ENCODE measurements at places on chromosomes 7 and 10.

- no peak for DNase-seq
These were observed 9.9 kb downstream of the FAM237B start for GRCh38 chr7:90311175-90311574.

DNA sequence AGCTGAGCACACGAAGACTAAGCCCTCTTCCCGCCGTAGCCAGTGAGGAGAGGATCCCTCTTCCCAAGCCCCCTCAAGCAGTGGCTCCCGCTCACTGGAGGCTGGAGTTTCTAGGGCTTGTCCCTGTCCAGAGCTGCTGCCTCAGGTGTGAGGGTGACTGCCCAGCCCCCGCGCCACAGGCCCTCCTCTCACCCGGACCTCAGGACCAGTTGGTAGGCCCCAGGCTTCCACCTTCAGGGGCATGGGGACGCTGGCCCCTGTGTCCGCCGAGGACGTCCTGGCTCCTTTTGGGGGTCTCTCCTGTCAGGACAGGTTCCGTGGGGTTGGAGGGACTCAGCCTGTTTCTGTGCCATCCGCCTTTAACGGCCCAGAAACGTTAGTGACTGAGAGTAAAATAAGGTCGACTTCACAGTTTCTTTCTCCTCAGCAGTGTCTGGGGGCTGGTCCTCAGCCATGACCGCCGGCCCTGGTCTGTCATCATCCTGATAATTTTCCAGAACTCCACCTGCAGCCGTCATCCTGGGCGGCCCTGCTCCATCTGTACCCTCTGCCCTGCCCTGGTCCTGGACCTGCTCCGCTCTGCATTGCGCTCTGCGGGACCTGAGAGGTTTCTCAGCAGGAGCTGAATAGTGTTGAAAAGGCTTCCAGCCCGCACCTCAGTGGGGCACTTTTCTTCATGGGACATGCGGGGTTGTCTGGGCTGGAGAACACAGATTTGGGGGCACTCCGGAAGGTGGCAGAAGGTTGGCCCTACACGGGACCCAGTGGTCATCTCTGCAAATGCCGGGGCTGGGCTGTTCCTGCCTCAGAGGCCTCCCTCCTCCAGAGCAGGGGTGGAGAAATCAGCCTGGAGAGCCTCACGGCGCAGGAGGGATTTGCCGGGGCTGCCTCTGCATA is 36.0 kb upstream of the FAM20C start:
- no peak for DNase-seq

- no peak for DNase-seq
These were observed 57.2 kb downstream of the JAKMIP3 start for GRCh38 chr10:132122939-132123445.

DNA sequence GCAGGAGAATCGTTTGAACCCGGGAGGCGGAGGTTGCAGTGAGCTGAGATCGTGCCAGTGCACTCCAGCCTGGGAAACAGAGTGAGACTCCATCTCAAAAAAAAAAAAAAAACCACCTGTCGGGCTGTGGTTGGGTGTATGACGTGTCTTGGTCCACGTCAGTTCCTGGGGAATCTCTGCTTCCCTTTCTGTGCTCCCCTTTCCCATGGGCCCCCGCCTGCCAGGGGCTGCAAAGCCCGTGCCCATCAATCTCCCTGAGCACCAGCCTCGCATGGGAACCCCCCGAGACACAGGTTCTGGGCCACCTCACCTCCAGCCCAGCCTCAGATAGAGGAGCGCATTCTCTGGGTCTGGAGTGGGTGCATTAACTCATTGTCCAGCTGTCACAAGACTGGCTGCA is 2.3 kb upstream of the SH2B2 start:
- no peak for DNase-seq

DNA sequence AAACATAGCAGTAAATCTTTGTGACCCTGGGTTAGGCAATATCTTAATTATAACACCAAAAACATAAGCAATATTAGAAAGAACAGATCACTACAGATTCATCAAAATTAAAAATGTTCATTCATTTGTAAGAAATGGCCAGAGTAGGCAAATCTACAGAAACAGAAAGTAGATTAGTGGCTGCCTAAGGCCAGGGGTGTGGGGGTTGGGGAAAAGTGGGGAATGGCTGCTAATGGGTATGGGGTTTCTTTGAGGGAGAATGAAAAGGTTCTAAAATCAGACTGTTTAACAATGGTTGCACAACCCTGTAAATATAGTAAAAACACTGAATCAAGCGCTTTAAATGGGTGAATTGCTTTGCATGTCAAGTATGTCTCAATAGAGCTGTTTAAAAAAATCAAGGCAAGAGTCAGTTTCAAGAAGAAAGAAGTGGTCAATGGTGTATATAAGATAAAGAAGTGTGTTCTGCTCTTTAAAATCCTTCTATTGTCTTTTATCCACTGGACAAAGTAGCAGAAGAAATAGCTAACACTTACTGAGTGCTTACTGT is 42.6 kb downstream of the CDK6 start:
- no peak for DNase-seq

GRCh38 chr7:84083846-84084245 is 110.7 kb downstream of the SEMA3A start:
- DNase-seq: no peak

GRCh38 chr10:103605359-103606096 is 112.0 kb downstream of the NEURL1 start:
- no peak for DNase-seq

DNA sequence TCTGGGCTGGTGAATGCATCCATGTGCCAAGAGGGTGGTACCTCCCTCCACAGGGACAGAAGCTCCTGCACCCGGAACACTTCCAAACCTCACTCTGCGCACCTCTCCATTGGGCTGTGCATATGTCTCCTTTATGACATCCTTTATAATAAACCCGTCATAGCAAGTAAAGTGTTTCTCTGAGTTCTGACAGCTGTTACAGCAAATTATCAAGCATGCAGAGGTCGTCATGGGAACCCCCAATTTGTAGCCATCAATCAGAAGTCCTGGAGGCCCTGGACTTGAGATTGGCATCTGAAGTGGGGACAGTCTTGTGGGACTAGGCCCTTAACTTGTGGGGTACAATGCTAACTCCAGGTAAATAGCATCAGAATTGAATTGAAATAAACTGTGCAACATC is 29.4 kb upstream of the PARD3 start:
- no peak for DNase-seq

DNA sequence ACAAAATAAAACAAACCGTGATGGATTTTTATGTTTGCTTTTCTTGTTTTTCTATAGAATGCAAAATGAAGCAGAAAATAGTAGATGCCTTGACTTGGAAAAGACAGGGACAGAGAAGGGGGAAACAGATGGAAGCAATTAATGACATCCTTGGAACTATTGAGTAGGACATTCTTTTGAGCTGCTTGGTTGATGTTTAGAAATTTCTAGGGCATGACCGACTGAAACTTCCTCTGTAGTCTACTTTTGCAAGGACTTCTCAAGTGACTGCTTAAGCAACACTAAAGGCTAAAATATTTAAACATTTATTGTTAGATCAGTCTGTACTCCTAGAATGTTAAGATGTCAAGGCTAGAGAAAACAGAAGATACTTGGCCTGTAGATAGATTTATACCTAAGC is 49.4 kb downstream of the VCL start:
- no peak for DNase-seq

DNA sequence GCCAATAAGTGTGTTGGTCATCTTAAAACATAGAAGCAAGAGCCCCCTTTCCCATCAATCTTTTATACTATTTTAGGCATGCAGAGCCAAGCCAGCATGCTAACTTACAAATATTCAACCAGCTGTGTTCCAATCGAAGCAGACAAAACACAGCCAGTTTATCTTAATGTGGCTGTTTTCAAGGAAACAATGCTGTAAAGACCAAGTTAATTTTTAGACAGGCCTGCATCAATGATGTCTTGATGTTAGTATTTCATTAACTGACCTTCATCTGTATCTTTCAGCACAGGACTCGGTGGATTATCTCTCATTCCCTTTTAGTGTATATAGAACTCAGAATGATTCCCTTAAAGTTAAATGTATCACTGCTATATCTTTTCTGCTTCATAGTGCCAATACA is 262.0 kb upstream of the ZWINT start:
- no peak for DNase-seq

DNA sequence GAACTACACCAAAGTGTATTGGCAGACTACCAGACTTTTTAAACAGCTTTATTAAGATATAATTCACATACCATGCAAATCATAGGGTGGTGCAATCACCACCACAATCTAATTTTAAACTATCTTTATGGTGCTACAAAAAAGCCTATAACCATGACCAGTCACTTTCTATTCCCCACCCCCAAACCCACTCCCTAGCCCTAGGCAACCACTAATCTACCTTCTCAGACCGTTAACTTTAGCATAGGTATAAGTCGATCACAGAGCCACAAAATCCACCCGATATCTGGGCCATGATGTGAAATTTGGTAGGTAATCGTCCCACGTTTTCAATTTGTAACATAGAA is 536 bp upstream of the POM121 start:
- DNase-seq: no peak

DNA sequence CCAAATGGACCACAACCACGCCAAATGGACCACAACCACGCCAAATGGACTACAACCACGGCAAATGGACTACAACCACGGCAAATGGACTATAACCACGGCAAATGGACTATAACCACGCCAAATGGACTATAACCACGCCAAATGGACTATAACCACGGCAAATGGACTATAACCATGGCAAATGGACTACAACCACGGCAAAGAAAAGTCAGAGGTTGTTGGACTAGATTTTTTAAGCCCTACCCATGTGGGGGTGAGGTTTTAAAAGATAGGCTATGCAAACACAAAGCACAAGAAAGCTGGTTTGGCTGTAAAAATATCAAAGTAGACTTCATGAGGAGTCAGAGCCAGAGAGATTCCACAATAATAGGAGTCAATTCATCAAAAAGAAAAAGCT is 55.8 kb downstream of the NCAPG2 start:
- DNase-seq: no peak

DNA sequence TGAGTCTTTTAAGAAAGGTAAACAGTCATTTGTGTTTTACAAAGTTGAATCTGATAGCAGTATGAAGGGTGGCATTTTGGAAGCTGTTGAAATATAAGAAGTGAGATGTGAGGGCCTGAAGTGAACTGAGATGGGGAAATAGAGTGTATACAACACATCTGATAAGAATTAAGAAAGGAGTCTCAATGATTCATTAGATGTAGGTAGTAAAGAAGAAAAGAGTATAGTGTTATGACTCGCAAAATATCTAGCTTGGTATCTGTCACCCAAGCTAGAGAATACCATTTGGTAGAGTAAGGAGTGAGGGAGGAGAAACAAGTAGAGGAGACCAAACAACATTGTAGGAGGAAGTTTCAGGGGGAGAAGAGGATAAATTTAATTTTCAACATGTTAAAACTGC is 5.3 kb downstream of the PTPN12 start:
- no peak for DNase-seq

- DNase-seq: no peak
These were observed 375.8 kb upstream of the VSTM2A start for GRCh38 chr7:54166419-54166818.

DNA sequence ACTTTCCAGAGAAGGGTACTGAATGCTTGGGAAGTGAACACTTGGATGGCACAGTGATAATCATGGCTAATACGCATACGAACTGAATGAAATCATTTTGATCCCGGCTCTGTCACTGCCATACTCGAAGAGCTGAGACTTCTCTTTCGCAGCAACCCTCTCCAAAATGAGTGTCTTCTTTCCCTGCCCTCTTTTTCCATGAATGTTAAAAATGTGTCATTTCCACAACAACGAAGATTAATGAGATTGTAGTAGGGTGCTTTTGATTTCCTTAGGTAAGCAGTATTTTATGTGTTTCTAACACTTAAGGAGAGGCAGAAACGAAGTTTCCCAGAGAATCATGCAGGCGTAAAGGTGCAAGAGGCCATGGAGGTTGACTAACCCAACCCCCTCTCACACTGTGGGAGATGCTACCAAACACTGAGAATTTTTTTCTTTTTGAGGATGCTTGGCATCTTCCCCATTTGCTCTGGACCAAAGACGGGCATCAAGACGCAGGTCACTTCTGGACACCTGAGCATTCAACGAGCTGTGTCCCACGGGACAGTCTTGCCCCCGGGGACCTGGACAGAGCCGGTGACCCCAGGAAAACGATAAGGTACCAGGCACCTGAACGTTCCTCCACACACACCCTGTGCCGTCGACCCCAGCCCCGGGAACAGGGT is 823 bp downstream of the COPG2 start:
- no peak for DNase-seq

DNA sequence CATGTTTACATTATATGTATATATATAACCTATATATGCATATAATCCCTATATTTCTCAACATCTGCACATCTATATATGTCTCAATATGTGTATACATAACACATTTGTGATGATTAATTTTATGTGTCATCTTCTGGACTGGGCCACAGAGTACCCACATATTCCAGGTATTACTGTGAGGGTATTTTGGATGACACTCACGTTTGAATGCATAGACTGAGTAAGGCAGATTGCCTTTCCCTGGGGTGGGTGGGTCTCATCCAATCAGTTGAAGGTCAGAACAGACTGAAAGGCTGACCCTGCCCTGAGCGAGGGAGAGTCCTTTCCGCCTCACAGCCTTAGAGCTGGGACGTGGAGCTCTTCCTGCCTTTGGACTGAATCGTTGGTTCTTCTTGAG is 295.2 kb upstream of the PFKP start:
- DNase-seq: no peak

DNA sequence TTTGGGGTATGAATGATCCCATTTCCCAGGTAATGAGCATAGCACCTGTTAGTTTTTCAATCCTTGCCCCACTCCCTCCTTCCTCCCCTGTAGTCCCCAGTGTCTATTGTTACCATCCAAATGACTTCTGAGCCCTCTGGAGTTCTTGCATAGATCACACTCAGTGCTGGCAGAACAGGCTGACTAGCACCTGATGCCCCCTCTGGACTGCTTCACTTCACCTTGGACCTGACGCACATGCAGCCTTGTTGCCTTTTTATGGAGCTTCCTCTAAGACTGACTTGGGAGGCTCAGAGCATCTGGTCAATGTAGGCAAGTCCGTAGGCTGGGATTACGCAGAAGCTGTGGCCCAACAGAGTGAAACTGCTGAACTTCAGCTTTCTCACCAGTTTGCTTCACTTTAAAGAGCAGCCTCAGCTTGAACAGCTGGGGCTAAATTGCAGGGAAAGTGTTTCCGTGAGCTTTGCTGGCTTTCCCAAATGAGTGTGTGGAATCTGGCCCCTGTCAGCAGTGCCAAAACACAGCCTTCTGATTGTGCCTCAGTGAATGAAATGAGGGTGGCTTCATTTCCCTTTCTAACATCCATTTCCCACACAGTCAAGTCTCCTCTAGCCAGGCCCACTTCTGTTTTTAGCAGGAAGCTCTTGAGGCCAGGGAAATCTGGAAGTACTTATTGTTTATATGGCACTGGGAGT is 48.5 kb downstream of the NXPH1 start:
- no peak for DNase-seq

Data from stimulated activated CD8-positive, alpha-beta memory T cell treated with anti-CD3 and anti-CD28 coated beads, Interleukin-4, amount 100 ng/mL, for 4 hours (primary cell).